KG1 (cell line): ENCODE measurements at places on chromosomes 11 and 22.

DNA sequence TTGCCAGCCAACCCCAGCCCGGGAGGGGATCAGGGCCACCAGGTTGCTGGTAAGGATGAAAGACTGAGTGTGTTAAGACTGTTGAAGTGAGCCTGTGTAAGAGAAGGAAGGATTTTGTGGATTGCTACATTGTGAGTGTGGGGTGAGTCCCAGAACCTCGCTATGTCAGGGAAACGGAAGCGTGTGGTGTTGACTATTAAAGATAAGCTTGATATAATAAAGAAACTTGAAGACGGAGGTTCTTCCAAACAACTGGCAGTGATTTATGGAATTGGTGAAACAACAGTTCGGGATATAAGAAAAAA is 627 bp downstream of the JRKL start:
- no peak for DNase-seq

DNA sequence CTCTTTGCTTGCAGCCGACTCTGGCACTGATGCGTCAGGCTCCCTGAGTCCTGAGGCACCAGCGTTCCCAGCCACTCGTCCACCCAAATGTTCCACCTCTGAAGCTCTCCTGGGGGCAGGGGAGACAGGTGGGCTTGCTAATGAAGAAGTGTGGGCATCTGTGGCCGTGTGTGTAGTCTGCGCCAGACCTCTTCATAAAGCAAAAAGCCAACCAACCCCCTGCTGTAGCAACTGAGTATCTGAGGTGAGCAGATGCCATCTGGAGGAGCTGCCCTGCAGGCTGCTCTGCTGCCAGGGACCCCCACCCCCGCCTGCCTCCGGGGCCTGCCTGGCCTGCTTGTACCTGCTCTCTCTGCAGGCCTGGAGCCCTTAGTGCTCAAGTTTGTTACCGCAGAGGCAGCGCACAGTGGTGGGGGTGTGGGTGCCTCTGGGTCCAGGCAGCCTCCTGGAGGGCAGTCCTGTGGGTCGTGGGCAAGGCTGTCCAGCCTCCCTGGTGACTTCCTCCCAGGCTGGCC is 272.5 kb downstream of the TBC1D22A start:
- no peak for DNase-seq

DNA sequence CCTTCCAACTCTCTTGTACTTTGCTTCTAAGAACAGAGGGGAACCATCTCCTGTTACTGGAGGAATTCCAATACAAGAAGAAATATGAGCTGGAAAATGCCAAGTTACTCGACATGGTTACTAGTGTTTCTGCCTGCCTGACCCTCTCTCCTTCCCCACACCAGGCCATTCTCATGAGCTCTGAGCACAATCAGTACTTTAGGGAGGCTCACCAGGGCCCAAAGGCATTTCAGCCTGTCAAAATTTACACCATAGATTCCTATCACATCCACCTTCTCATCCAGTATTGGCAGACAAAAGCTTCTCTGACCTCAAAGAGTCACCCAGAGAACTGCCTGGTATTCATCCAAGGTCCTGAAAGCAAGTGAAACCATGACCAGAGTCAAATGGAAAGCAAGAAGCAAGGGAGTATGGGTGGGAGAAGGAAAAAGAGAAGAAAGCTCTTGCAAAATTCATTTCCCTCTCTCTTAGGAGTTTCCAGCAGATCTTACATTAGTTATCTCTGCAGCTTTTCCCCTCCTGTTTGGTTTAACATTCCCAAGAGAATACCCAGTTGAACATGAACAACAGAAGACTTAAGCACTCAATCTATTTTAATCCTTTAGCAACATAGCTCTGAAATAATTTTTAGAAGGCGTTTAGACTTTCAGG is 58.7 kb upstream of the NCAM1 start:
- no peak for DNase-seq

DNA sequence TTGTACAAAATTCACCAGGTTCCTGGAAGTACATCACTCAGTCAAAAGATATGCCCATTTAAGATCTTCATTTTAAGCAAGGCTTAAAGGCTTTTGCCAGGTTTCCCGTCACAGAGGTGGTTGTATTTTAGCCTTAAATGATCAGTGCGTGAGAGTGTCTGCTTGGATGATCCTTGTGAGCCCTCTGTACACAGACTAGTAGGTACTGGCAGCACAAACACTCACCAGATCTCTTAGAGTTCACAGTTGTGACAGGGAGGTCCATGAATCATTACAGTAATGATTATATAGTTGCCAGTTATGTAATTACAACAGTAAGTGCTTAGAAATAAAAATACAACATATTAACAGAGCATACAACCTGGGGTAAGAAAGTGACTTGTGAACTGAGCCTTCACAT is 84.2 kb upstream of the SLC25A18 start:
- no peak for DNase-seq

DNA sequence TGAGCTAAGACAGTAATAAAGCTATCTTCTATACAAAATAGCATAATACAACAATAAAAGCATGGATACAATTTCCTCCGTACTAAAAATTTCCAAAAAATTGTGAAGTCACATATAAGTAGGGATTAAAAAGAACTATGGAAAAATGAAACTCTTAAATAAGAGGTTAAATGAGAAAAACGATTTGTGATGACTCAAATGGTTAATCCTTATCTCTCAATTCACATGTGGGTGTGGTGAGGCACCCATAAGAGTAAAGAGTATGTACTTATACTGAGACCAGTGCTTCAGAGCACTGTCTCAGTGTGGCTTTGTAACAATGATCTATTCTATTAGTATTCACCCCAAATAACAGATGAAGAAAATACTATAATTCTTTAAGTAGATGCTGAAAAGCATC is 25.0 kb upstream of the CCDC34 start:
- DNase-seq, result no peak
